ENCODE measurements at places on chromosomes 6 and 20.

GRCh38 chr6:105401247-105402089 is 1.4 kb downstream of the PREP start:
- no peak for DNase-seq

DNA sequence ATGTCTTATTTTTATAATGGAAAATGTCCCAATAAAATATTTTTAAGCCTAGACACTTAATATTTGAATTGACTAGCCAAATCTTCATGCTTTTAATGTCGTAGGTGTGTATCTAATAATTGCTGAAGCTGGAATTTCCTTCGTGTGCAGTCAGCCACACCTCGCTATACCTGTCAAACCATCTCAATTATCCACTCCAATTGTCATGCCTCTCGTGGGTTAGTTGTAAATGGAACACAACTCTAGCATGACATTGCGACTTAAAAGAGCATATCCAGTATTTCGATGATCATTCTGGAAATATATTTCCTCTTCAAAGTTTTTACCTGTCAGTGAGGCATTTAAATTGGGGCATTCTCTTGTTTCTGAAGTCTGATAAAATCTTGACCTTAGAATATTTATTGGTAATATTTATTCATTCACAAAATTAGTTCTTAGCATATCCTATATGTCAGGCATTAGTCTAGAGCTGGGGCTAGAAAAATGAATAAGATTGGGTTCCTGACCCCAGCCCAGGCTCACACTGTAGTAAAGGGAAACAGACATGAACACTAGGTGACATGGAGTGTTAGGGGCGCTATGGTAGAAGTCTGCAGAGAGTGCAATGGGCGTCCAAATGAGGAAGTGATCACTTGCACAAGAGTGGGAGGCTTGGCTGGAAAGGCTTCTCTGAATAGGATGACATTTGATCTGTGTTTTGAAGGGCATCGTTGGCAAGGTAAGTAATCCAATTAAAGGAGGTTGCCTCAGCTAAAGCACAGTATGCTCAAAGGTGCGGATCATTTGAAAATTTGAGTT is 11.0 kb upstream of the CFAP206 start:
- DNase-seq = no peak

GRCh38 chr6:167849846-167850459 is 23.2 kb downstream of the AFDN start:
- no peak for DNase-seq

DNA sequence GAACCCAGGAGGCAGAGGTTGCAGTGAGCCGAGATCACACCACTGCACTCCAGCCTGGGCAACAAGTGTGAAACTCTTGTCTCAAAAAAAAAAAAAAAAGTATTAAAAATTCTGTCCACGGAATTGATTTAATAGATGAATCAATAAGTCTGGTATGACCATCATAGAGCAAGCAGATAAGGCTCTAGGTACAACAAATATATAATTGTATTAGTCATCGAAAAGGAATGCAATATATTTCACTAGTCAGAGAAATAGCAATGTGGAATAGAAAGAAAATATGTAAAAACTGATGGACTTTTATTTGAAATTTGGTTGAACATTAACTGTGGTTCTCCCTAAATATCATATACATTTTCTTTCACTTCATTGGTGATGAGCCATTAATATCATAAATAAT is 476.8 kb upstream of the AGPAT4 start:
- DNase-seq = no peak

GRCh38 chr6:15246217-15246665 is 372 bp downstream of the JARID2 start:
- no peak for DNase-seq

DNA sequence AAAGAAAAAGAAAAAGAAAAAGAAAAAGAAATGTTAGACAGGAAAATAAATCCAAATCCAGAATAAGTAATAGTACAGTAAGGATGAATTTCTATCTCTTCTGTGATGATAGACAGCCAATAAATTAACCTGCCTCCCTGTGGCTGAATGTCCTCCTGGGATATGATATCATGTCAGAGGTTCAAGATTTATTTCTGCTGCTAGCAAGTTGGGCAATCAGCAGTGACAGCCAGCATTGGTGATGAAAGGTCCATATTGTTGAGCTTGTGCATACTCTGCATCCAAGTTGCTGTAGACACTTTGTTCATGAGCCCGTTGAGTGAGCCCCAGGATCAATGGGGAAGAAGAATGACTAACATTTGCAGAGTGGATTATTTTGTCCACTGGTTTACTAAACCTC is 44.9 kb upstream of the CEP85L start:
- DNase-seq = no peak

Data from stimulated activated CD4-positive, alpha-beta T cell treated with anti-CD3 and anti-CD28 coated beads, Interleukin-1b, Interleukin-23, amount 100 ng/mL, for 48 hours (primary cell).